Stimulated activated naive CD4-positive, alpha-beta T cell treated with Interleukin-2 at 50 U/mL for 16 hours (primary cell): ENCODE measurements at places on chromosomes 2 and 18.

DNA sequence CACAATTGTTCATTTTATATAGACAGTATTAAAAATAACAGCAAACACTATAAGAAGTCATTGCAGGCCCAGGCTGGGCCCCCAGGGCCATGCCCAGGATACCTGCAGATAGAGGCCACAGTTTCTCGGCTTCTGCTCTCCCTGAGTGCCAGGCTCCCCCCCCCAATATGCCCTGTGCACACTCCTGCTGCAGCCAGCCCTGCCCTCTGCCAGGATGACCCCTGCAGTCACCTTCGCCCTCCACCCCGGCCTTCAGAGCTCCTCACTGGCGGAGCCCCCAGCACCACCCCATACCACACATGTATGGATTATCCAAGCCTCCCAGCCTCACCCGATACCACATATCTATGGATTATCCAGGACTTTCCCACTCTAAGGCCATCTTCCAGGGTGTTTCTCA, 104.5 kb downstream of the TPO start:
- no peak for DNase-seq

DNA sequence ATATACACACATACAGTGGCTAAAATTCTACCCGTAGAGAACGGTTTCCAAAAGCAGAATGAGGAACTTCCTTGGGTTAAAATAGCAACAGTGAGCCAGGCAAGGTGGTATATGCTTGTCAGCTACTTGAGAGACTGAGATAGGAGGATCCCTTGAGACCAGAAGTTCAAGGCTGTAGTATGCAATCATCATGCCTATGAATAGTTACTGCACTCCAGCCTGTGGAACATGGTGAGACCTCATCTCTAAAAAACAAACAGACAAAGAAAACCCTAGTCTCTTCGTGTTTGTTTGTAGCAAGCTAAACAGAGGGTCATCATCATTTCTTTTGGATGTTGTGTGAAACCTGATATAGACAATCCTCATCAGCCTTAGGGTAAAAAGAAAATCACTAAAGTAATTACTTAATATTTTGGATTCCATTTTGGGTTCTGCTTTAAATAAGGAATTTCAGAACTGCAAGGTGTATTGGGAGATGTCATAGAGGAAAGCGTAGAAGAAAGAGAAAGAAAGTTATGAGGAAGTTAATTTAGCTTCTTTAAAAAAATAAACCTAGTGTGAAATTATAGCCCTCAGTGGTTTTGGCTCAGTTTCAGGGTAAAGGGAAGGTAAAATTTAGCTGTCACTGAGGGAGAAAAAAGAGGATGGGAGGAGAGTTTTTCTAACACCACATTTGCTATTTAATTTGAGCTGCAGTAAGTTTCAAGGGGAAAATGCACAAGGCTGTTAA, 46.5 kb downstream of the PLEK start:
- DNase-seq, result no peak

GRCh38 chr2:37664231-37664643, 7.2 kb downstream of the CDC42EP3 start:
- no peak for DNase-seq

GRCh38 chr2:3007135-3007534, 370.5 kb downstream of the EIPR1 start:
- no peak for DNase-seq

- DNase-seq, result no peak
Measured at GRCh38 chr2:95179451-95179850, 13.8 kb downstream of the ZNF2 start.

- DNase-seq, result no peak
Measured at GRCh38 chr2:86624267-86624547, 542 bp upstream of the RNF103 start.

DNA sequence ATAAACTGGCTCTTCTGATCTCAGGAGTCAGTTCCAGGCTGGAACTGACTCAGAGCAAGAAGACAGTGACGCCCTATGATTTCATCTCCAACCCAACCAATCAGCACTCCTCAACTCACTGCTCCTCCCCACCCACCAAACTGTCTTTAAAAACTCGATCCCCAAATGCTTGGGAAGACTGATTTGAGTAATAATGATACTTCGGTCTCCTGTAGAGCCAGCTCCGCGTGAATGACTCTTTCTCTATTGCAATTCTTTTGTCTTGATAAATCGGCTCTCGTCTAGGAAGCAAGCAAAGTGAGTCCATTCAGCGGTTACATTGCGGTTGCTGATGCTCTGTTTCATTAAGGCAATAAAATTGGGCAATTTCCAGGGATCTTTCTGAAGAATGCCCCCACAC, 1025.3 kb upstream of the CNTNAP5 start:
- no peak for DNase-seq

GRCh38 chr2:86519349-86519748, 43.9 kb downstream of the CHMP3 start:
- DNase-seq, result no peak

DNA sequence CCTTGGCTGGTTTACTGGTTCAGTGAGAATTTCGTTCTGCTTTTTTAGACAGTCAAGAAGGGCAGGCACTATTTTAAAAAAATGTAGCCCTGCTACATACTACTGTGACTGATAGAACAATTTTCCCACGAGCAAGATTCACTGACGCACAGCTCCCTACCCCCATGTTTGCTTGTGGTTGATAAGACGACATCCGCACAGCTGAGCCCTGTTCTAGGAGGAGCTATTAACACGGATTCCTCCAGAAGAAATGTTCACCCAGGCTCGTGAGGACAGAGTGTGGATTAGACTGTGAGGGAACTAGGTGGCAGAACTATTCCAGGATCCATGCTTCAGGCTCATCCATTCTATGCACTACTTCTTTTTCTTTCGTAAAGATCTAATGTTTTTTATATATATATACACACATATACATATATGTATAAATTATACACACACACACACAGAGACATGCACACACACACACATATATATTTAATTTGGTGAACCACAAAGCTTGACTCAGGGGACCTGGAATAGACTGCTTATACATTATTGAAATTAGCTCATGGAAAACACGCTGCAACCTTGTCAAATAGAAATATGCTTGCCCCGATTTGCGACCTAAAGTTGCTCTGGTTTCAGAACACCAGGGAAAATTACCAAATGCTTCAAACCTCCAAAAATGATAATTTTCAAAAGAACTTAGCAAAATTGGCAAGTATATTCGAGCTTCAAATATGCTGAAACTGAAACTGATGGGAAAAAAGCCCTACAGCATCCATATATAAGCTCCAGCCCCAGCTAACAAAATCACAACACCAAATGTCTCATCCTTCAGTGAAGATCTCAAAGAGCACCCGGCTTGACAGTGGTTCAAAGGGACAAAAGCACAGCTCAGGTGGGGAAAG, 370.4 kb downstream of the SOCS6 start:
- DNase-seq, result no peak

DNA sequence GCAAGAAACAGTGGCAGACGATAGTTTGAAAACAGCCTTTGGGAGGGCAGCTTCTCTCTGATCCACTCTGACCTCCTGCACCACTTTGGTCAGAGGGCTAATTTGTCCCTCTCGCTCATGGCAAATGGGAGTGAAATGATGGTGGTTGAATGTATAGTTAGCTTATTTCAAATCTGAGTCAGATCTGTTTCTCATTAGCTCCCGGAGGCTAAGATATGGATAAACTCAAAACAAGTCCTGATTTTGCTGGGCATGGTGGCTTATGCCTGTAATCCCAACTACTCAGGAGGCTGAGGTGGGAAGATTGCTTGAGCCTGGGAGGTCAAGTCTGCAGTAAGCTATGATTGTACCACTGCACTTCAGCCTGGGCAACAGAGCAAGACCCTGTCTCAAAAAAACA, 145.0 kb downstream of the ALK start:
- DNase-seq, result no peak

DNA sequence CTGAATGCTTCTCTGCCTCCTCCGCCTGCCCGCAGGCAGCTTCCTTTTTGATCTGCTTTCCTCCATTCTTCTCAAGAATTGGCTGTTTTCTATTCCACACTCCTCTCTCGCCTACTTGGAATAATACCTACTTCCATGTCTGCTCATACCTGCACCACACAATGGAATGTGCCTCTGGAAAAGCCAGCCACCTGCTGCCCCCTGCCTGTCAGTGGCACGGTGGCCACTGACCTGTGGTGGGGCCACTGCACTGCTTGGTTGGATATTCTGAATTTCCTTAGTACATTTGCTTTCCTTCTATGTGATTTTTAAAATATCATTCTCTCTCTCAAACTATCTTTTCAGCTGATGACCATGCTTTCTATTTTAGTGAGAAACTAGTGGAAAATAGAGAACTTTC, 406.9 kb downstream of the DCDC2C start:
- no peak for DNase-seq

DNA sequence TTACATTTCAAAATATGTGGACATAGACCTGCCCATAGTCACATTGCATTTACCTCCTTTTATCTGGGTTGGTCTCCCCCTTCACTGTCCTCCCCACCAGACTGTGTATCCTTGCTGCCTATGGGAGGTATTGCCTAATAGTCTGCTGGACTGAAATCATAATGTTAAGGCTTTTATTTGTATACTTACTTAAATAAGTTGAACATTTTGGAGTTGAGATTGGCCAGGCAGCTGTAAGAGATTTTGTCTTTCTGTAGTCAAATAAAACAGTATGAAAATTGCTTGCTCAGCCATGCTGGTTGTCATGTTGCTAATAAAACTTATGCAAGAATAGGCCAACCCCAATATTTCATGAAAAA, 280.9 kb downstream of the PTPRM start:
- DNase-seq, result no peak

- no peak for DNase-seq
Measured at GRCh38 chr2:182050333-182051135, 64.9 kb downstream of the PPP1R1C start.

DNA sequence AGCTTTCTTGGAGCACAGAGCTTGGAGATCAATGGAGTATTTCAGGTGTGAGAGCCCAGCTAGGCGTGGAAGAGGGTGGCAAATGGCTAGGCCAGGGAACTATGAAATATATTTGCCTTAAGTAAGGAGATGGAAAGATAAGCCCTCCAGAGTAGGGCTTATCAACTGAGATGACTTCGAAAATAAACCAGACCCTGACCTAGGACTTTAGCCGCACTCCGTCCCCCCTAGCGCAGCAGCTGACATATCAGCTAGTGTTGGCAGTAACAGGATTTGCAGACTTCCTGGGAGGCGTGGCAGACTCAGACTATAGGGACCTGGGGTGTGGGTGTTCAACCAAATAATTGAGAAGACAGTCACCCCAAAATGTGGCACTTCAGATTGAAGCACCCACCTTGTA, 127.7 kb upstream of the EPAS1 start:
- DNase-seq, result no peak

- DNase-seq, result peak; percentile 38
Measured at GRCh38 chr2:196170213-196170605, 1.2 kb downstream of the STK17B start.

- DNase-seq, result no peak
Measured at GRCh38 chr2:234719116-234719716, 222.3 kb upstream of the ARL4C start.

DNA sequence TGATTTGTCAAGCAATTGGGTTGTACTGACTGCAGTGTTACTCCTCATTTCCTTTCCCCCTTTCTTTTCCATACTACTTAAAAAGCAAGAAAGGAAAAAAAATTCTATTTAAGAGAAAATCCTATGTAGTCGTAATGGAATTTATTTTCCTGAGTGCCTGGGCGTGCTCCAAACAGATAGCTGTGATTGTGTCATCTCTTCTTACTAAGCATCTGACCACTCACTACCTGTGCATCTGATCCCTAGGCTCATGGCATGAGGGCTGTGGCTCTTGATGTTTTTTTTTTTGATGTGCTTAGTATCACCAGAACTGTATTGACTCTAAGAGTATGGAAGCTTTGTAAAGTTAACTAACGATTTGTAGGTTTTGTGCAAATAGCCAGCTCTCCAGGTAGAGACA, 19.0 kb downstream of the CRIM1 start:
- no peak for DNase-seq

- DNase-seq, result no peak
Measured at GRCh38 chr2:236317938-236318396, 53.8 kb upstream of the ASB18 start.

GRCh38 chr2:96091141-96091710, 25.1 kb downstream of the ADRA2B start:
- no peak for DNase-seq

DNA sequence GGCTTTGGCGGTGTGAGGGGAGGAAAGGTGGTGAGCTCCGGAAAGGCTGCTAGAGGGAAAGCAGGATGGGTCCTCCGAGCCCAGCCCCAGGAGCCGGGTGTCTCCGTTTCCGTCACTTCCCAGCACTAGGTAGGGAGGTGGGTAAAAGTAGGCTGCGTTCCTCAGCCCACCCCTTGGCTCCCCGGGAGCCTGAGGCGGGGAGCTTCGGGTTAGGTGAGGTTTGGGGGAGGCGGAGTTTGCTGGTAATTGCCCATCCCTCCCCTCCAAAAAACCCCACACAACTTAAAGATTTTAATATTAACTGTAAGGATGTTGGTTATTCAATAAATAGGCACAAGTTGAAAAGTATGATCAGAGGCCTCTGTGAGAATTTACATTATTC, 552 bp upstream of the ATF2 start:
- no peak for DNase-seq

GRCh38 chr2:28277466-28277865, 115.2 kb upstream of the FOSL2 start:
- DNase-seq, result no peak

DNA sequence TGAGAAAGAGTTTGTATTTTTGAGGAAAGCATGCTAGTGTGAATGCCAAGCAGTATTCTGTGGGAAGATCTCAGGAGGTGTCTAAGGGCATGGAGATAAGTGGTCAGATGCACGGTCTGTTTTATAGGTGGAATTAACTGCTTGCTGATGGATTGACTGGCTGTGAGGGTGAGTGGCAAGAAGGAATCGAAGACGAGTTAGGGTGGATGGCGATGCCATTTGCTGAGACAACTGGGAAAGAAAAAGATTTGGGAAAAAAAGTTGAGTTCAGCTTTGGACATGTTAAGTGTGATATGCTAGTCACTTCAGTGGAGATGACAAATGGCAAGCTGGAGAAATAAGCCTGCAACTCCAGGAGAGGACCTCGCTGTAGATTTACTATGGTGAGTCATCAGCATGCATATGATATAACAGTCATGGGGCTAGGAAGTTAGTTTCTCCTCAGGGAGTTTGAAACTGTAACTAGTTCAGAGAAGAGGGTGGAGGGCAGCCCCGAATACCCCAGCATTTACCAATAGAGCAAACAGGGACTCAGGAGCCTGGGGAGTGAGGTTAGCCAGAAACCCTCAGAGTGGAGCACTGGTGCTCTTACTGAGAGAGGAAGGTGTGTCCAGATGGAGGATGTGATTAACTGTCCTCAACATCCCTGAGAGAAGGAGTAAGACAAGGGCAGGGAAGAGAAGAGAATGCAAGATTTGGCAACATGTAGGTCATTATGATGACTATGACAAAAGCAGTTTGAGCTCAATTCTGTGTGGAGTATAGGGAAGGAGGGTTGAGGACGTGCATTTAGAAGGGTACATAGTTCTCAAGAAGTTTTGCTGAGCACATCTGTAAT, 2.0 kb upstream of the HK2 start:
- DNase-seq, result no peak

- DNase-seq, result no peak
Measured at GRCh38 chr18:69626643-69627242, 226.1 kb downstream of the DOK6 start.

GRCh38 chr2:15648593-15649525, 57.2 kb downstream of the DDX1 start:
- DNase-seq, result no peak
